NCI-H510A (cell line): ENCODE measurements at places on chromosomes 7 and 10.

DNA sequence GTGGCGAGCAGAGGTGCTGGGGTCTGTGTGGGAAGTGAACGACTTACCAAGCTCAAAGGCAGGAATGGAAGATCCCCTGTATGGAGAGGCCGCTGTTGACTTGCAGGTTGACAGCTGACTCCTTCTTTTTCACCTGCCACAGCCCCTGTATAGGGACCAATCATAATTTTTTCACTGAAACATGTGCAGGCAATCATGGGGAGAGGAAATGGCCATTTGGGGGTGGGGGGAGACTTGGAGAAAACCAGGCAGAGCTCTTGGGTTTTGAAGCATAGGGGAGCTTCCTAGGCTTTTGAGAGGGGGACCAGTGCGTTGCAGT, 101.4 kb downstream of the WDR37 start:
- no peak for DNase-seq

DNA sequence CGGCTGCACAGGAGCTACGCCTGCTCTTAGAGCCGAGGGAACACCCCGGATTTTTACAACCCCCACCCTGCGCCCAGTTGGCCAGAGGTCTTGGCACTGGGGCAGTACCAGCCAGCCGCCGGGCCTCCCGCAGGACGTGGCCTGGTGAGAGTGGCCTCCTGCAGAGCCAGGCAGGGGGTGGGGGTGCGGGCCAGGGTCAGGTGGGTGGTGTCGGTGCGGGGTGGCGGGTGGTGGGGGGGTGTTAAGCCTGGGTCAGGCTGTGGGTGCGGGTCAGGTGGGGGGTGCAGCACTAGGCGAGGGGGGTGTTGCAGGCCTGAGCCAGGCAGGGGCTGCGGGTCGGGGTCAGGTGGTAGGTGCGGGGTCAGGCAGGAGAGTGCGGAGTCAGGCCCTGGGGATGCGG, 647 bp downstream of the ECHS1 start:
- DNase-seq = no peak

DNA sequence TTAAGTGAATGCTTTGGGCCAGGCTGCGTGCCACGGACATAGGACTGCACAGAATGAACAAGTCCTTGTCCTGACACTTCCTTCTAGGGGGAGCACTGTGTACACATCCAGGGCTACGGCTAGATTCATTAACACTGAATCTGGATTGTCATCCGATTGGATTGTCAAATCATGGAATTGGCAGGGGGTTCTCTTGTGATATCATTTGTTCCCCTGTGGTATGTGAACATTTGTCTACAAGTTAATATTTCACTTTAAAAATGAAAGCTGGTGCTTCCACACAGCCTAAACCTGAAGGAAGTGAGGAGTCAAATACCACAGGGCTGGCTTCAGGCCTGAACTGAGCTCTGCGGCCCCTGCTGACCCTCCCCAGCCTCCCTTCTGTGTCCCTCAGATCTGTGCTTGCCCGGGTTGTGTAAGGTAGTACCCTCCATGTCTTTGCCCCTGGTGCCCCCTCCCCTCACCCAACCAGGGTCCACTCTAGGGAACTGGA, 75.6 kb downstream of the SNX10 start:
- DNase-seq = no peak

GRCh38 chr7:105769901-105770628, 106.3 kb downstream of the ATXN7L1 start:
- DNase-seq = no peak

DNA sequence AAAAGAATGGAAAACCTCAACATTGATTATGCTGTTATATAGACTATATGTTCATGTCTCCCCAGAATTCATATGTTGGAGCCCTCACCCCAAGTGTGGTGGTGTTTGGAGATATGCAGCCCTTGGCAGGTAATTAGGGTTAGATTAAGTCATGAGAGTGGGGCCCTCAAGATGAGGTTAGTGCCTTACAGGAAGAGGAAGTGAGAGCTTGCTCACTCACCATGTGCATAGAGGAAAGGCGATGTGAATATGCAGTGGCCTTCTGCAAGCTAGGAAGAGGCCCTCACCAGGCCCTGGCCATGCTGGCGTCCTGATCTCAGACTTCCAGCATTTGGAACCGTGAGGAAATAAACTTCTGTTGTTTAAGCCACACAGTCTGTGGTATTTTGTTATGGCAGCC, 14.8 kb downstream of the ZNF33A start:
- DNase-seq = no peak

GRCh38 chr7:45239486-45239885, 81.9 kb downstream of the RAMP3 start:
- no peak for DNase-seq

DNA sequence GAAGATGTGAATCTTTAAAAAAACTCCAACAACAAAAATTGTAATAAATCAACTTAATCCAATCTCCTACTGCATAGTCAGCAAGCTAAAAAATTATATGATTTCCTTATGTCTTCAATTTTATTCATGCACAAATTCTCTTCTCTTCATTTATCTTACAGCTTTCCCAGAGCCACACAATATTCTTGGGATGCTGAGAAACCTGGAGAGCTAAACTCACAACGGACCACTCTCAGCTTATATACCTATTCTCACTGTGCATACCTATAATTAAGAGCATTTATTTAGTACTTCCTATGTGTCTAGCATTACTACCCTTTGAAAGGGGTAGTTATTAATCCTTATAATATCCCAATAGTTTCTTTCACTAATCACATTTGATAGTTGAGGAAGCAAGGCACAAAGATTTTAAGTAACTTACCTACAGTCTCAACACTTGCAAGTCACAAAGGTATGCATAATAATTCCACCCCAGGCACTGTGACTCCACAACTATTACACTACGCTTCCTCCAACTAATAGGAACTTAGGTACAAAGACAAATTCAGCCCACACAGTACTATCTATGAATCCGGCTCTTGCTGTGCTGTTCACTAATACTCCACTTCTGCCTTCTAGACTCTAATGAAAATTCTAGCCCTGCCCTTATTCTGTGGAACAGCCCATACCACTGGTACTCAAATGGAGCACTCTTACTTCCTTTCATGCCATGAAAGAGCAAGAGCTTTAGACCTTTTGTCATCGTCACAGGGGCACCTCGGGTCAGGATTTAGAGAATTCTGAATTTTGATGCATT, 5.1 kb downstream of the CCDC71L start:
- no peak for DNase-seq

DNA sequence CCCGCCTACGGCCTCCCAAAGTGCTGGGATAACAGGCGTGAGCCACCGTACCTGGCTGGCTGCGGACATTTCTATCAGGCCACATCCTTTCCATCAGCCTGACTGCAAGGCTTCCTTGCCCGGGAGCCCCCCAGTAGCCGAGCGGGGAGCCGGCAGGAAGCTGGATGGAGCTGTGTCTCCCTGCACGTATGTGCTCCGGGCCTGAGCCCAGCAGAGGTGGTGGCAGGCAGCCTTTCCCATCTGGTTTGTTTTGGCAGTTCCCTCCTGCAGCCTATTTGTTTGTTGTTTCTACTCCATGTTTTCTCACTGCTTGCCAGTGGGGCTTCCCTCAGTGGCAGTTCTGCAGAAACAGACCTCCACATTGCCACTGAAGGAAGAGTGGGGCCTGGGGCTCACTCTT, 5.4 kb downstream of the POP7 start:
- no peak for DNase-seq

- no peak for DNase-seq
Measured at GRCh38 chr10:6918305-6918704, 338.2 kb upstream of the PRKCQ start.

GRCh38 chr10:79267499-79267898, 79.8 kb upstream of the PPIF start:
- DNase-seq = no peak

GRCh38 chr10:38730076-38730475, 635.9 kb downstream of the ZNF37A start:
- no peak for DNase-seq

GRCh38 chr10:70258216-70258615, 25.0 kb upstream of the PPA1 start:
- no peak for DNase-seq

GRCh38 chr10:63240807-63241206, 107.7 kb downstream of the NRBF2 start:
- DNase-seq = no peak

DNA sequence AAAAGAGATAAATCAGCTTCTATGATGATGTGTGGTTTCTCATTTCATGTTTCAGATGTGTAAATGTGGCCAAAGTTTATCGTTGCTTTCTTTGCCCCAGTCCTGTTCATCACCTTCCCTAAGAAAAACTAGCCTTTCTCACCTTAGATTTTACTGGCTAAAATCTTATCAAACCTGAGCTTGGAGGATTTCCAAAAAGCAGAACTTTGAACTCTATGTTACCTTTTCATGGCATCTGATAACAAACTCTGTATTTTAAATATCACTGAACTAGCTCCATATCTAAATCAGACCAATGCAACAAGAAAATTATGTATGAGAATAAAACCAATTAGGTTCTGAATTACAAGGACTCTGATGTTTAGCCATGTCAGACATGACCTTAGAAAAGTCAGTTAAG, 323.4 kb upstream of the DGKB start:
- DNase-seq = no peak

DNA sequence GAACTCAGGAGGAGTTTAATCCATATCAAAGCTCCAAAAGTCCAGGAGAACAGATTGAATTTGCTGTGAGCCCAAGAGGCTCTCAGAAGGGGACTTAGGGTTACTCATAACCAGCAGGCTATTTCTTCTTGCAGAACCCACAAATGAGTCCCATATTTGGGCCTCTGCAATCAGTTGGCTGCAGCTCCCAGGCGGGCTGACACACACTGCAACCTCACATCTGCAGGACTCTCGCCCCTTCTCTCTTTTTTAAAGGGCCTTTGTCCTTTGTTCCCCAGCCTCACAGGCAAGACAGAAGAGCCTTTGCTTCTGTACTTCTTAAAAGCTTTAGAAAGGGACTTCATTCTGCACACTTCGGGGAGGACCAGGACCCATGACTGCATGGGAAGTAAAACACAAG, 26.7 kb downstream of the CREB3L2 start:
- no peak for DNase-seq

DNA sequence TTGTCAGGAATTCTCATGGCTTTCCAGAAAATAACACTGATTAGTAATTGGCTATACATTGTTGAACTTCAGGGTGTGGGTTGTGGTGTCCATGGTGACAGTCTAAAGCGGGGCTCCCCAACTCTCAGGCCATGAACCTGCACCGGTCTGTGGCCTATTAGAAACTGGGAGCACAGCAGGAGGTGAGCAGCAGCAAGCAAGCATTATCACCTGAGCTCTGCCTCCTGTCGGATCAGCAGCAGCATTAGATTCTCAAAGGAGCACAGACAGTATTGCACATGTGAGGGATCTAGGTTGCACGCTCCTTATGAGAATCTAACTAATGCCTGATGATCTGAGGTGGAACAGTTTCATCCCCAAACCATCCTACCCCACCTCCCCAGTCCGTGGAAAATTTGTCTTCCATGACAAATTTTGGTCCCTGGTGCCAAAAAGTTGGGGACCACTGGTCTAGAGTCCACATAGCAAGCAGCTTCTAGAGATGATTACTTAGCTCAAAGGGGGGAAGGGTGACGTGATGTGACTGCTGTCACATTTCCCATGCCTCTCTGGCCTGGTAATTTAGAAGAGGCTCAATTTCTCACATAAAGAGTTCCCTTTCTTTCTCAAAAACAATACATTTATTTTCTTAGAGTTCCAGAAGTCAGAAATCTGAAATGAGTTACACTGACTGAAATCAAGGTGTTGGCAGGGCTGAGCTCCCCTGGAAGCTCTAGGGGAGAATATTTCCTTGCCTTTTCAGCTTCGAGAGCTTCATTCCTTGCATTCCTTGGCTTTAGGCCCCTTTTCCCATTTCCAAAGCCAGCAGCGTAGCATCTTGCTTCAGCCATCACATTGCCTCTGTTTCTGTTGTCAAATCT, 17.6 kb upstream of the FAM221A start:
- no peak for DNase-seq

DNA sequence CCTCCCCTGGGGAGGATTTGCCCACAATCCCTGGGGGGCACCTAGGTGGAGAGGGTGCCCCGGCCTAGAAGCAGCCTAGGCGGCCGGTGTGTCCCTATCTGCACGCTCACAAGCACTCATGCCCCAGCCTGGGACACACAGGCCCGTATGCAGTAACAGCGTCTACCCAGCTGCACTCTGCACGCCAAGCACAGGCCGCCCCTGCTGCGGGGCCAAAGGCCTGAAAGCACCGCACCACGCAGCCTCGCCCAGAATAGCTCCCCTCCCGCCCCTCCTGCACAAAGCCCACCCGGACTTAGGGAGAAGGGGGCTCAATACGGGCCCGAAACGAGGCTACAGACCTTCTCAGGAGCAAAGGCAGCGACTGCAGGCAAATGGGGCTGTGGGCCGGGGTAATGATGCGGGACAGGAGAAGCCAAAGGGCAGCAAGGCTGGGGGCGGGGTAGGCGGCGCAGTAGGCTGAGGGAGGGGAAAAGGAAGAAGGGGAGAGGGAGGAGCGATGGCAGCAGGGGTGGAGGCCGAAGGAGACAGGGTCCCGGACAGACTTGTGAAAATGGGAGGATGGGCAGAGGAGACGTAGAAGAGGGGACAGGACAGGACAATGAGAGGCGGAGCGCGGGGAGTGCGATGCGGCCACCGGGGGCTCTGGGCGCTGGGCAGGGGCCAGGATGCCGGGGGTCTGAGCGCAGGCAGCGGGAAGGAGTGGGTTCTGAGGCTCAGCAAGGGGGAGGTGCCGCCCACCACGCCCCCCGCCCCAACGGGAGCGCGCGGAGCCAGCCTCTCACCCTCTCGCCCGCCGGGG, 544 bp downstream of the GPRIN2 start:
- peak; percentile 58 for DNase-seq

DNA sequence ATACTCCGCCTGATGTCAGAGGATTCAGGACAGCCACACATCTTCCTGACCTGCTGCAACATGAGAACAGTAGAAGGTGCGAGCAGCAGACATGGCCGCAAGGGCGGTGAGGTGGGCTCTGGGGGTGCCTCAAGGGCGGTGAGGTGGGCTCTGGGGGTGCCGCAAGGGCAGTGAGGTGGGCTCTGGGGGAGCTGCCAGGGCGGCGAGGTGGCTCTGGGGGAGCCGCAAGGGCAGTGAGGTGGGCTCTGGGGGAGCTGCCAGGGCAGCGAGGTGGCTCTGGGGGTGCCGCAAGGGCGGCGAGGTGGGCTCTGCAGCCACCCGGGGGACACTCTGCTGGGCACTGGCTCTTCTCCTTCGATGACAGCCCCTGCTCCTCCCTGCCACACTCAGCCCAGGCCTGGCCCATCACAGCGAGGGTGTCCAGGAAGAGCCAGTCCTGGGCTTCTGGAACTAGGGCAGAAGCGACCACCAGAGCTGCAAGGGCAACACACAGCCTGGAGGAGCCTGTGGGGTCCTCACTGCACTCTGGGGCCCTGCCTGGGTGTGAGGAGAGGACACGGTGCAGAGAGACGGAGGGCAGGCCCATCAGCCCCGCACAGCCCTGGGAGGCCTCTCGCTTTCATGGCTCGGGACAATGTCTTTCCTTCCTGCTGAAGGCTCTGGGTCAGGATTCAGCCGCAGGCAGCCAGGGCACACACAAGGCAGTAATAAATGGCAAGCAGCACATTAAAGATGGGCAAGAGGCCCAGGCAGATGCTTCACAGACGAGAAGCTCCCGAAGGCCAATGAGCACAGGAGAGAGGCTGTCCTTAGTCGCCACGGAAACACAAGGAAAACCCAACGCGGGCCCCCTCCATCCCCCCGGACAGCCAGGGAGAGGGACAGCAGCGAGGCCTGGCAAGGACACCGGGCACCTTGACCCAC, 42.5 kb downstream of the STK32C start:
- no peak for DNase-seq
